ENCODE measurements at places on chromosomes 1 and 21.

- DNase-seq, result no peak
Measured at GRCh38 chr1:64474665-64475439, 4.9 kb downstream of the CACHD1 start.

DNA sequence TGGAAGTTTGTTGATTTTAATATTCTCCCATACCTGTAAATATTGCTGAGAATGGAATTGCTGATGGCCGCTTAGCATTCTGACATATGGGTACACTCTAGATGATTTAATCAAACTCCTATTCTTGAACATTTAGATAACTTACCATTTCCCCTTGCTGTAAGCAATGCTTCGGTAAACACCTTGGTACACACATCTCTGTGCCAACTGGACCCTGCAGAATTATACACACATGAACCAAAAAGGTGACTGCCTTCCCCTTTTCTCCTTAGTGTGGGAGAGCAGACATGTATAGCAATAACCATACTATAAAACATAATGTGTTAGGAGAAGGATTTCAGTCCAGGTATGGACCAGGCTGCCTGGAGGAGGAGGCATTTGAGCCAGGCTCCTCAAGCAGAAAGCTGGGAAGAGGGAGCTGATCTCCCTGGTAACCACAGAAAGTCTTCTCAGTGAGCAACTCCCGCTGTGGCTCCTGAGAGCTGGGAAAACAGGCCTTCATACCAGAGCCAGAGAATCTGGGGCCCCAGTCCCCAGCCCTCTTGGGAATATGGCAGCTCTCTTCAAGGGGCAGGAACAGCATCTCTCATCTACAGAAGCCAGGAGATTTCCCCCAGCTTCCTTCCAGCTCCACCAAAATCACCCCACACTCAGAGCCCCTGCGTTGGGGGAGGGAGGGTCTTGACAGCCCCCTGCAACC, 33.9 kb upstream of the CSF1 start:
- no peak for DNase-seq

- no peak for DNase-seq
Measured at GRCh38 chr1:17465228-17465627, 25.8 kb upstream of the RCC2 start.

DNA sequence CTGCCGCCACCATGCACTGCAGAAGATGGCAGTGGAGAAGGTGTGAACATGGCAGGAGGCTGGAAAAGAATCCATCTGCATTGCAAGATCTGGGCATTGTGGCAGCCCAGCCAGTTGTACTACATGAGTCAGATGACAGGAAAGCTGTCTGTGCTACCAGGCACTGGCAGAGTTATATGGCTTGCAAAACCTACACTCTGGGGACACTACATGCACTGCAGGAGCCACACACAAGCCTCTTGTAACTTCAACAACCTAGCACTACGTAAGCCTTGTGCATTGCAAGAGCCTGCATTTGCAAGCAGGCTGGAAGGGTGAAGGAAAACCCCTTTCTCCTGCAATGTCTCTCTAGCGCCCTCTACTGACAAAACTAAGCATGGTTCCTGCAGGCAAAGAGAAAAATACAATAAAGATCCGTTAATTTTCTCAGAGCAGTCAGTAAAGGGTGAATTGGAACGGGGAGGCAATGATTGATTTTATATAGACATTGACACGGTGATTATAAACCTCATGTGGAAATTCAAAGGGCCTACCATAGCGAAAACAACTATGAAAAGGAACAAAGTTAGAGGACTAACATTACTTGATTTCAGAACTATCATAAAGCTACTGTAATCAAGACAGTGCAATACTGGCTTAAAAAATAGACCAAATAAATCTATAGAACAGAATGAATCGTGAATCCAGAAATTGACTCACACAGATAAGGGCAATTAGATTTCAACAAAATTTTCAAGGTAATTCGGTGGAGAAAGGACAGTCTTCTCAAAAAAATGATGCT, 26.2 kb upstream of the DYNLT5 start:
- DNase-seq, result peak; percentile 78

DNA sequence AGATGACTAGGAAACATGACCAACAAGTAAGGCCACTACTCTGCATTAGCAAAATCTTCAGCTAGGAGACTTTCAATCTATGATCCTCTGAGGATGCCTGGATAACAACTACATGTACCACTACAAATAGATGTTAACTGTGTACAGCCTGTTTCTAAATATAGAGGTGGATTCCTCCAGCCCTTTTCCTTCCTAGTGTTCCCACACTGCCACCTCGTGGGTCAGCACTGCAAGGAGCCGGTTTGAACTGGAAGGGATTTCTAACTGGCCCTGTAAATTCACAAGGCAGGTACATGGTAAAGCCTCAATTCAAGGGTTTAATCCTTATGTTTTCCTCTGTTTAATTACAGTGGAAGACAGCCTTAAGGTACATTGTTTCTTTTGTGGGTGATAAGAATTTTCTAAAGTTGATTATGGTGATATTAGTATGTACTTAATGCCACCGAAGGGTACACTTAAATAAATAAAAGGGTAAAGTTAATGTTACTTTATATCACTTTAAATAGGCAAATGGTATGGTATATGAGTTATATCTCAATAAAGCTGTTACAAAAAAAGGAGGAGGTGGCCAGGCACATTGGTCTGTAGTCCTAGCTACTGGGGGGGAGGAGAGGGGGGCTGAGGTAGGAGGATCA, 14.4 kb downstream of the SMYD3 start:
- no peak for DNase-seq

All from NCI-H187 treated with DMSO at 0.1 percent for 48 hours (cell line).